RWPE1 (cell line): ENCODE measurements at places on chromosomes 4 and X.

- no peak for DNase-seq
These were observed 413.2 kb downstream of the PPARGC1A start for GRCh38 chr4:23476515-23477090.

- DNase-seq, result no peak
These were observed 76.9 kb downstream of the WFS1 start for GRCh38 chr4:6346373-6347110.

GRCh38 chr4:113741956-113742355 is 19.6 kb downstream of the CAMK2D start:
- DNase-seq, result no peak

GRCh38 chr4:80029364-80029763 is 43.7 kb downstream of the ANTXR2 start:
- peak; percentile 7 for DNase-seq

DNA sequence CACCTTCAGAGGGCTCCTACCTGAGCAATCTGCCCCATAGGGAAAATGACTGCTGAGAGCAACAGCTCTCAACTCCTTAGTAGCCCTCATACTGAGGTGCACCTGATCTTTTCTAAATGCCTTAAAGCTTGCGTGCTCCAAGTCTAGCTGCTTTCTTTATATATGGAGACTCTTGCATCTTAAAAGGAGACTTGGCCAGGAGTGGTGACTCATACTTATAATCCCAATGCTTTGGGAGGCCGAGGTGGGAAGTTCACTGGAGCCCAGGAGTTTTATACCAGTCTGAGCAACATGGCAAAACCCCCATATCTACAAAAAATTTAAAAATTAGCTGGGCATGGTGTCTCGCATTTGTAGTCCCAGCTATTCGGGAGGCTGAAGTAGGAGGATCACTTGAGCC is 78.1 kb upstream of the TRIM2 start:
- DNase-seq, result no peak

DNA sequence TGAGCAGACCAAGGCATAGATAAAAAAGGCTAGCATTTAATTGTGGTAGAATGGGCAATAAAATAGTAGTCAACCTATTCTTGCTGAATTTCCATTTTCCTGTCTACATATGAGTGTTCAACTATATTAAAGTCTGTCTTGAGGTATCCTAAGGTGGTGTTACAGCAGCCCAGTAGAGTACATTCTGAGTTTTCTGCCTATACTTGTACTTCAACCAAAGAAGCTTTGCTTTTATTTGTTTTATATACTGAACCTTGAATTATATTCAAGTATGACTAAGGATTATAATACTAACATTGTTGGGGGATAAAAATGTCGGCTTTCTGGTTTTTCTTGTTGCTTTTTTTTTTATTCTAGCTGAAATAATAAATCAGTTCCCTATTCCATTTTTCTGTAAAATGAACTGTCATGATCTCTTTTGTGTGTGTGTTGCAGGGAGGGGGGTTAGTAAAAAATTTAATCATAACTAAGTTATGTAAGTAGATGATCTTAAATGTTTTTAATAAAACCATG is 106.7 kb downstream of the PDLIM5 start:
- peak; percentile 14 for DNase-seq
